ENCODE measurements at places on chromosomes 2 and 18. TPM values are rescaled to one million over a fixed set of nuclear protein-coding genes. Genes with fewer than 3 reads are reported as not detected.

Gene DCDC2C
- not detected for total RNA-seq

Gene ZC3H6
- 8.6 TPM for total RNA-seq

Gene FARSB
- 1.6 TPM for total RNA-seq

Gene CCDC85A
- total RNA-seq, result 0.70 TPM
